ENCODE measurements at places on chromosomes 12 and 14.

DNA sequence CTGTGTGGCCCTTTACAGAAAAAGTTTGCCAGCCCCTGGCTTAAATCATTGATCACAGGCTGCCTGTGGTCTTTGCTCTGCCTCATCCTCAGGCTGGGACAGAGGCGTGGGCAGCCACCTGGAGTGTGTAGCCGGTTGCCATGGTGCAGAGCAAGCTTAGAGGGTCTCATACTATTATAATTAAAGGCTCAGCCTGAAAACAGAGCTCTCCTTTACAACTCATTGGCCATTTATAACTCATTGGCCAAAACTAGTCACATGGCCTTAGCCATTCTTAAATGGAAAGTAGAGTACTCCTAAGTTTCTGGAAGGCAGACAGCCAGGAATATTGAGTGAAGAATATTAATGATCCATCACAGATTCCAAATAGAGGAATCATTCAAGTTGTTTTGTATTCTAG lies 3.0 kb downstream of the HSP90B1 start:
- no peak for DNase-seq

DNA sequence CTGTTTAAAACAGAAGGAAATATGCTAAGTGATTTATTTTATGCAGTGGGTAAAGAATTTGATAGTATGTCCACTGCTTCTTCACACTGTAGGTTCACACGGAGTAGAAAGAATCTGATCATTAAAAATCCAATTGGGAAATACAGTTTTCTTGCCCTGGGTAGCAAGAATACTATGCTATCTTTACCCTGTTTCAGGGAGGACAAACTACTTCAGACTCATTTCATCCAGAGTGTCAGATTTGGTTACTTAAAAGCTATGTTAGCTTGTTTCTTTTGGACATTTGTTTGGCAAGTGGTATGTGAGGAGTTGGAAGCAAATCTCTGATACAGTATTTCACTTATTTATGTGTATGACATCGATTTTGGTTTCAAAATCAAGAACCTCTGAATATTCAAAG lies 4.3 kb downstream of the FRS2 start:
- DNase-seq: no peak

DNA sequence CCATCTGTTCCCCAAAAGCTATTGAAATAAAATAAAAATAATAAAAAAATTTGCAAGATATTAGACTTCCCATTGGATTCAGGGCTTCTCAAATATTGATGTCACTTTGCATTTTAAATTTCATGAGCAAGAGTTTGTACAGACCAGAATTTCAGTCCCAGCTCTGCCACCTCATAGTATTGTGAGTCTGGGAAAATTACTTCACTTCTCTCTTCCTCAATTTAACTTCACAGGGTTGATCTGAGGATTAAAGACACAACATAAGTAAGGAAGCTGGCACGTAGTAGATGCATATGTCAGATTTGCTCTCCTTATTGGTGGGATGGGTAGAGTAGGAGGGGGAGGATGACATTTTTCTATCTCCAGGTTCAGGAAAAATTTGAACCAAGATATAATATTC lies 32.8 kb downstream of the COX8C start:
- DNase-seq: no peak

GRCh38 chr12:54052438-54053002 lies 1.1 kb upstream of the HOXC4 start:
- DNase-seq: no peak

DNA sequence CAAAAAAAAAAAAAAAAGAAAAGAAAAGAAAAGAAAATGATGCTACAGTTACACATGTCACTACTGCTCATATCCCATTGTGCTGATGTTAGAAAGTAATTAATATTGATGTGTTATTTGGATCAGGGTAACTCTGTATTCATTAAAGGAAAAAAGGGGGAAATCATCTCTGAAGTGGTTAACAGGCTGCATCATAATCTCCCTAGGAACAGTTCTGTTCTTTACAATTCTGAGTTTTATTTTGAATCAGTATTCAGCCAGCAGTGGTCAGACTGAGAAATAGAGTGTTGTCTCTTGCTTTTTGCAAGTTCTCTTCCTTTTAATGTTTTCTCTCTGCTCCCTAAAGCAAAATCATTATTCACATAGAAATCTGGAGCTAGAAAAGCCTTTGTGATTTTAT lies 128.6 kb upstream of the CRY1 start:
- no peak for DNase-seq

- no peak for DNase-seq
Measured at GRCh38 chr12:123897221-123897620, 75.4 kb downstream of the CCDC92 start.

DNA sequence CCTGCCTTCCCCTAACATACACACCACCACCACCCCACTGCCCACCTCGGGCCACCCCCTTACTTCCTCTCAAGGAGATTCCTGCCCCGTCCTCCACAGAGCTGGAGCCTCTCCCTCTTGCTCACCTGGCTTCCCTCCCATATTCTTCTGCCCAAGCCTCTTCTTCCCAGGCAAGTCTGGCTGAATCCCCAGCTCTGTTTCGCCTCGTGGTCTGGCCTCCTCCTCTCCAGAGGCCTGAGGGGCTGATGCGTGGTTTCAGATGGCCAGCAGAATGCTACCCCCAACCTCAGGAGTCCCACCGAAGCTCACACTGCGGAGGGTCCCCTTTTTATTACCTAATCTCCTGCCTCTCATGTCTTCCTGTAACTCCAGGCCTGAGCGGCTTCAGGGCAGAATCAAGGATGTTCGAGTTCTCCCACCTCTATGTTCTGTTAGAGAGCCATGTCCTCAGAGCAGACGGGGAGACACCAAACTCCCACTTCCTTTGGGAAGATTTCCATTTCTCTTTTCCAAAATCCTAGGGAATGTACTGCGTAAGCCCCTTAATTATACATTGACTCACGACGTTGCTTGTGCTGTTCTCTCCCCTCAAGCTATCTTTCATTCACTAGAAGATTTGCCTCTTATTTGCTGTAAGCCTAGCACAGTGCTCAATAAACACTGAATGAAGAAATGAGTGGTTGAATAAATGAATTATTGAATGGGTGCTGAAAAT lies 33.9 kb upstream of the LTBP2 start:
- DNase-seq: no peak

DNA sequence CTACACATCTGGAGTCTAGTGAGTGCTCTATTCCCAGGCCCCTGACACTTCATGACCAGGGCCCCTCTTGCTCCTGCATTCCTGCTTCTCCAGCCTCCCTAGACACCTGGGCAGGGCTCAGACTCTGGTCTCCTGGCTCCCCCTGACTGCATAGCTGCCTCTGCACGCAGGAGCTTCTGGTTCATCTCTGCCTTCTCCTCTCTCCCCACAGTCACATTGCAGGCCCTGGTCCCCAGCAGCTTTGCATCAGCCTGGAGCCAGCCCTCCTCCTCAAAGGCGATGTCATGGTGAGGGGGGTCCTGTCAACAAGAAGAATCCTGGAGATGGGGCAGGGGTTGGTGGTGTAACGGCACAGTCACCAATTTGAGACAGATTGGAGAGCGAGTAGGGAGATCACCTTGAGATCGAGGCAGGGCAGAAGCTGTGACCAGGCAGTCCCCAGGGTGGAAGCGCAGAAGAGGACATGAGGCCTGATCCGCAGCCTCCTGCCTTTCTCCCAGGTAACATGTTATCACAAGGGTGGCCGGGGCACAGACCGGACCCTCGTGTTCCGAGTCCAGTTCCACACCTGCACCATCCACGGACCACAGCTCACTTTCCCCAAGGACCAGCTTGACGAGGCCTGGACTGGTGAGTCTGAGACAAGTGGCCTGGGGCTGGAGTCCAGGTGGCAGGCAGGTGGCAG lies 8.1 kb downstream of the TNS2 start:
- no peak for DNase-seq

DNA sequence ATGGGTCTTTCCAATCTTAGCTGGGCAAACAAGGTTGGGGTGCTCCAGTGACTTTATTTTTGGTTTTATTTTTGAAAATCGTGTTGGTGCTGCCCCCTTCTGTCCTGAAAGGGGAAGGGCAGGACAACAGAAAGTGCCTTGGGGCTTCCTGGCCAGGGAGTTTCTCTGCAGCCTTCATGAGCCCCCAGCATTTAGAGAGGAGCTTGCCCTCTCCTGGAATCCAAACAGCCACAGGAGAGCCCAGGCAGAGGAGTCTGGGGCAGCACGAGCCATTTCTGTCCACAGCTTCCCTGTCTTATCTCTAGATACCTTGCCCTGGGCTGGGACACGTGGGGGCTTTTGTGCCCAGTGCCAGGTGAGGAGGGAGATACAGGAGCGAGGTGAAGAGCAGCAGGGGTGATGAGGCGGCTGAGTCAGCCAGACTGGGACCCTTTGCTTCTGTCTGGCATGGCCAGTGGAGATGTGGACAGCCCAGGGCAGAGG lies 4.4 kb upstream of the C1RL start:
- no peak for DNase-seq

DNA sequence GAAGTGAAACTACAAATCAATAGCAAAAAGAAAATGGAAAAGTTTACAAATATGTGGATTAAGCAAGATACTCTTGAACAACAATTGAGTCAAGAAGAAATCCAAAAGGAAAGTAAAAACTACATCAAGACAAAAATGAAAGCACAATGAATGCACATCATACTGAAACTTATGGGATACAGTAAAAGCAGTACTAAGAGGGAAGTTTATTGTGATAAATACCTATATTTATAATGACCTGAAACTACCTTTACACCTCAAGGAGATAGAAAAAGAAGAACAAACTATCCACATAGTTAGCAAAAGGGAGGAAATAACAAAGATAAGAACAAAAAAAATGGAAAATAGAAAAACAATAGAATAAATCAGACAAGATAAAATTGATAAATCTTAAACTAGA lies 375.0 kb downstream of the TRHDE start:
- DNase-seq: no peak

DNA sequence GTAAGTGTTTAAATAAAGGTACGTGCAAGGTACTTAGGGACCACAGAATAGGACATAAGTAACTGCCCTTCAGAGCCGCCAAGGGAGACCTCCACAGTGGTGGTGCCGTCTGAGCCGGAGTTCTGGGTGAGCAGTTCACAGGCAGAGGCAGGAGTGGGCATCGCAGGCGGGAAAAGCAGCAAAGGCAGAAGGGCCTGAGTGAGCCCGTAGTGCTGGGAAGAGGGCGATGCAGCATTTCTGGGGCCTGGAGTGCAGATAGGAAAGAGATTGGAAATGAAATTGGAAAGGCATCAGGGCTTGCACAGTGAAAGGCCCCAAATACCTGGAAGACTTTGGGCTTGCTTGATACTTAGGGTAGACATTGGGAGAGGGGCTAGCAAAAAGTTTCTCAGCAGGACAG lies 32.9 kb downstream of the EVL start:
- DNase-seq: no peak
